ENCODE measurements at places on chromosomes 2 and 18.

GRCh38 chr2:158745067-158745865, 49.9 kb upstream of the DAPL1 start:
- DNase-seq = peak; percentile 8

DNA sequence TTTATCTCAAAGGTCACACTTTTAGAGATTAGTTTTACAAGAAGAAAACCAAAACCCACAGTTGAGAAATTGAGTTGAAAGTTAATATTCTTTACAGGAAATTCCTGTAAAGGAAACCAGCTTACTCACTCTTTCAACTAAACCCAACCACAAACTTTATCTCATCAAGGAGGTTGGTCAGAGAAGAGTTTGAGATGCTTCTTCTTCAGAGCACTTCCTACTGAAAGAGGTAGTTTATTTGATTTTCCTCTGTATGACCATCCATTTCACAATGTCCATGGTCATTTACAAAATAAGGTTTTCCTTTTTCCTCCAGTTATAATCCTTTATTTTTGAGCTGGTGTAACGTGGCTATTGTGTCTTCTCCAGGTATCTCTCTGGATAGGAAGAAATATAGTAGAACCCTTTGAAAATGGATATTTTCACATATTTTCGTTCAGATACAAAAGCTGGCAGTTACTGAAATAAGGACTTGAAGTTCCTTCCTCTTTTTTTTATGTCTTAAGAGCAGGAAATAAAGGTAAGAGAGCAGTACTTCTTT, 4.5 kb upstream of the IL18RAP start:
- peak; percentile 71 for DNase-seq

GRCh38 chr18:44325903-44326635, 354.6 kb upstream of the SETBP1 start:
- no peak for DNase-seq

GRCh38 chr2:3146772-3147650, 230.6 kb downstream of the EIPR1 start:
- DNase-seq = no peak

DNA sequence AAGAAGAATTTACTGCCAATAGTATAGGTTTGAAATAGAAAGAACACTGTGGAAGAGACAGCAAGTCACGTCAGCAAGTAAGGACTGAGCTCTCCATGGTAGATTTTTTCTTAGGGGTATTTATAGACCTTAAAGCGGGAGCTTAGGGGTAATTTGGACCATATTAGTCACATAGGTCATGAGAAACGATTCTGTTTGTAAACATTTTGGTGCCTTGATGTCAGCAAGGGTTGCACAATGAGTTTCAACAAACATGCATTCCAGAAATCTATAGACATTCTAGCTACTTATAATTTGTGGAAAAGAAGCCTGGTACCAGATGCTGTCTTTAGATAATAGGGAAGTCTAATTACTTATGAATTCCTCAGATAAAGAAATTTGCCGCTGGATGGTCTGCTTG, 624.7 kb downstream of the TDRD15 start:
- DNase-seq = no peak

DNA sequence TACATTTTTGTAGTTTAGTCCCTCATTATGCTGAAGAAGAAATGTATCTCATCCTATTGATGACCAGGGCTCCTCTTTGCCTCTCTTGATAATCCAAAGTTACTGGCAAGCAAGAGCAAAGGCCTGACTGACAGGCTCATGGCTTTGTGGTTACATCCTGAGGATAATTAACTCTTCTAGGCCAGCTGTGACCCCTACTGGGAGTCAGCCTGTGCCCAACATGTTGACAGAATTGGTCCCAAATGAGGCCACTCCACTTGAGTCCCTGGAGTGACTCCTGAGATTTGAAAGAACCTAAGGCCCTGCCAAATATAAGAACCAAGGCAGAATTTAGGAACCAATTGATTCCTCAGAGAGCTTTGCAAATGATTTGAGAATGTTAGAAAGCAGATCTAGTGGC, 973.8 kb upstream of the CELF4 start:
- no peak for DNase-seq

GRCh38 chr2:27959496-27959895, 69.0 kb downstream of the BABAM2 start:
- DNase-seq = no peak

- DNase-seq = no peak
These were observed 290.3 kb downstream of the CELF4 start for GRCh38 chr18:37275237-37275741.

- DNase-seq = no peak
These were observed 263.3 kb upstream of the RND3 start for GRCh38 chr2:150750720-150751119.

DNA sequence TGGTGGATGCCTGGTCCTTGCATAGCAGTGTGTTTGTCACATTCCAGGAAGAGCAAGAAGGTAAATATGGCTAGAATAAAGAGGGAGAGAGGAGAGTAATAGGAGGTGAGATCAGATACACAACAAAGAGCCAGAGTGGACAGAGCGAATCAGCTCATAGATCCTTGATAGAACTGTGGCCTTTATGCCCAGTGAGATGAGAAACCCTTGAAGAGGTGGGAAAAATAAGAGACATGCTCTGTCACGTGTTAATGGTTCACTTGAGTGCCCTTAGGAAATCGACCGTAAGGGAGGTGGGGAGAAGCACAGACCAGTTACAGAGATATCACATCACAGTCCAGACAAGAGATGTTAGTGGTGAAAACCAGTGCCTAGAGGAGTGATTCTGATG, 84.7 kb upstream of the RAB27B start:
- no peak for DNase-seq

DNA sequence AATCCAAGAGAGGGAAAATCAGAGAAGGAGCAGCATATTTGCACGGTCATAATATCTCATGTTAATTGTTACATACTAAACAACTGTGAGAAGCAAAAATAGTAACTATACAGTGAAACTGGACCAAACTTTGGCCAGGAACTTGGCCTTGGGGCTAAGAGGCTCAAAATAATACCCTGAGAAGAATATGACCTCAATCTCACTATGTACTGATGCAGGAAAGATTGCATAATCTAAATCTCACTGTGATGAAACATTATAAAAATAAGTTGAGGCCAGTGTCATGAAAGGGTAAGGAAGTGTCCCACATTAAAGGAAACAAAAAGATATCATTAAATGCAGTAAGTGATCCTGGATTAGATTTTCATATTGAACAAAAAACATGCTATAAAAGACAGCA, 36.5 kb downstream of the ZRANB3 start:
- no peak for DNase-seq

GRCh38 chr2:56127010-56127409, 56.8 kb upstream of the CCDC85A start:
- no peak for DNase-seq

- no peak for DNase-seq
These were observed 162.6 kb downstream of the MYCN start for GRCh38 chr2:16102976-16103380.

- no peak for DNase-seq
These were observed 778.5 kb downstream of the ERBB4 start for GRCh38 chr2:211760103-211760502.

DNA sequence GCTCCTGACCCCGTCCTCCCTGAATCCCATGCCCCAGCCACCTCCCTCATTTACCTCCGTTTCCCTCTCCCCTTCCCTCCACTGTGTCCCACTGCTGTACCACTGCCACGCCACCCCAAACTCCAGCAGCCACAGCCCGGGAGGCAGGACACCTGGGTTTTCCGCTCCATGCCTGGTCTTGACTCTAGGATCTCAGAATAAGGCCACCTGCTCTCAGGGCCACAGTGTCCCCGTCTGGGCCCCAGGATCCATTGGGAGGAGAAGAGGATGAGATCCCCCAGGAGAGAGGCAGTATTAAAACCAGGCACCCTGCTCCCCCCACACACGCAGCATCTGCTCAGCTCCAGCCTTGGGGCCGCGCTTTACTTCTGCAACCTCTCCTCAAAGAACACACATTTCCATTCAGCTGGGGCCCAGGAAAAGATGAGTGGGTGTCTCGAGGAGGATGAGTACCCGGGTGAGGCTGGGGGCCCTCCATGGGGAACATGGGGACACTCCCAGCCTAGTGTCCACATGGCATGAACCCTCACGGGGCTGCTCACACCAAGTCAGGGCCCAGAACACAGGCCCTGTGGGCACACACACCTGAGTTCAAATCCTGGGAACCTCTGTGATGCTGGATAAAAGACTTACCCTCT, 32.8 kb upstream of the TNS1 start:
- no peak for DNase-seq

DNA sequence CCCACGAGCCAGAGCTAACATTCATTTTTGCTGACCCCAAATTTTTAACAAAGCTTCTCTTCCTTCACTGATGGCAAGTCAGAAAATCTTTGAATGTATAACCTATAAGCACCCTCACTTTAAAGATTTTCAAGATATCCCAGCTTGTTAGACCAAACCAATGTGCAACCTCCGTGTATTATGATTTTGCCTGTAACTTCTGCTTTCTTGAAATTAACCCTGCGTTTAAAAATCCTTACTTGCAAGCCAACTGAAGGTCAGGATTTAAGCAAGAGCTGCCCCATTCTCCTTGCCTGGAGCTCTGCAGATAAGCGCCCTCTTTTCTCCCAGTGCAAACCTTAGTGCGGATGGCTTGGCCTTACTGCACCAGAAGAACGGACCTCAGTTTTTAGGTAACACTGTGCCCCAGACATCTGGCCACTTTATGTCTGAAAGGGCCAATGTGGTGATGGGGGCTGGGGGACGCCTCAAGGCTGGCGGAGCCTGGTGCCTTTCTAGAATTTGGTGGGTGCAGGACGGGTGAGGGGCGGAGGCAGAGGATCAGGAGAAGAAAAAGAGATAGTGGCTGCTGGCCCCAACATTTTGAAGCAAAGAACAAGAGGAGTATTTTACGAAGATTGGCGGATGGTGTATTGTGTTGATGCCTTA, 805 bp upstream of the TNFRSF11A start:
- no peak for DNase-seq

DNA sequence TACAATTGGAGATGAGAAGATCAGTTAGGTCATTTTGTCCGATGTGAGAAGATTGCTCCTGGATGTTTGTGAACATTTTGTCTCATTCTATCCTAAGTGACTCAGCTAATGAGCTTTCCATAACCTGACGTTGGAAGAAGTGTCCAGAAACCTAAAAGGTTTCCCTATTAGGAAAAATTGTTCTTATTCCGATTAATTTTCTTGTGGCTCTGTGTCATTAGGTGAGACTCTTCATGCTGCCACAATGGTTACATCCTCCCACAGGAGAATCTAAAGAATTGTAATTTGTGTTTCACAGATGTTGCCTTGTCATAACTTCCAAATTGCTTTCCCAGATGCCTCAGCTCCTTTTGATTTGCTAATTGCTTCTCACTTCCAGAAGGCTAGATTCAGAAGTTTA, 261.0 kb upstream of the APCDD1 start:
- DNase-seq = no peak

GRCh38 chr2:170822290-170823087, 5.8 kb downstream of the GAD1 start:
- DNase-seq = peak; percentile 11
